ENCODE measurements at places on chromosomes 5 and 9.
A peak's percentile ranks its signal among the peaks of the same experiment; 100 is the strongest.

GRCh38 chr5:150073086-150073625, 13.2 kb downstream of the CSF1R start:
- no peak for DNase-seq

DNA sequence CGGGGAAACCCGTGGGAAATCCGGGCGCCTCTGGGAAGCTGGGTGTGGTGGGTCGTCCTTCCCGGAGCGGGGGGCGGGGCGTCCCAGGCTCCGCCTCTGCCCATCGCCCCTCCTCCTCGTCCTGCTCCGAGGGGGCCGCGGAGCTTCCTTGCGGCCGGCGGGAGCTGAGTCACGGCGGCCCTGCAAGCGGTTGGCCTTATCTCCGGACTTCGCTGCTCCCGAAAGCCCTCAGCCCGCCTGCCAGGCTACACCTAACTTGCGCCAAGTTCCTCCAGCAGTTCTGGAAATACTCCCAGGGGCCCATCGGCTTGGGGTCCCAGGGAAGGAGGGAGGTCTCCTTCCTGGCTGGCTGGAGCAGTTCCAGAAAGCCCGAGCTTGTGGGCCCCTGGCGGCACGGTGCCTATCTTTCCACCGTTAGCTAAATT, 54.1 kb upstream of the CDKN2AIPNL start:
- peak; percentile 33 for DNase-seq

- DNase-seq, result no peak
These were observed 7.4 kb downstream of the PTPRD start for GRCh38 chr9:10605388-10605787.

DNA sequence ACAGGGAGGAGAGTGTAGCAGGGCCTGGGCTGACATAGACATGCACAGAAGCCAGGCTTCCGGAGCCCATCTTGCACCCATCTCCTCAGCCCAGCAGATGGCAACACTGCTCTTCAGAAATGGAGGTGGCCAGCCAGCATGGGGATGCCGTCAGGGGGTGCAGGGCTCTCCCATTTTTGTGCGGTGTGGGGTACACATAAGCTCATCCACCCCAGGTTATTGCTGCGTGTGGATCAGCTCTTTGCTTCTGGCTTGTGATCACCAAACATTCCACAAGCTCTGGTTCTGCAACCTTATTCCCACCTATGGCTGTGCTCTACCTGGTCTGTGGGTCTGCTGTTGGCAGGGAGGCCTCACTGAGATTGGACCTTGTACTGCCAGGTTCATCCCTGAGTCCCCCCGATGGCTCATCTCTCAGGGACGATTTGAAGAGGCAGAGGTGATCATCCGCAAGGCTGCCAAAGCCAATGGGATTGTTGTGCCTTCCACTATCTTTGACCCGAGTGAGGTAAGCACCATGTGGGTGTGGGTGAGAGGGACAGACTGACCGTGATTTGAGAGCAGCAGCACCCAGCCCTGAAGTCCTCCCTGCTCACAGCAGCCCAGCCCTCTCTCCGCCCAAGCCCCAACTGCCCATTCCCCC, 17.3 kb downstream of the SLC22A5 start:
- DNase-seq, result peak; percentile 59

DNA sequence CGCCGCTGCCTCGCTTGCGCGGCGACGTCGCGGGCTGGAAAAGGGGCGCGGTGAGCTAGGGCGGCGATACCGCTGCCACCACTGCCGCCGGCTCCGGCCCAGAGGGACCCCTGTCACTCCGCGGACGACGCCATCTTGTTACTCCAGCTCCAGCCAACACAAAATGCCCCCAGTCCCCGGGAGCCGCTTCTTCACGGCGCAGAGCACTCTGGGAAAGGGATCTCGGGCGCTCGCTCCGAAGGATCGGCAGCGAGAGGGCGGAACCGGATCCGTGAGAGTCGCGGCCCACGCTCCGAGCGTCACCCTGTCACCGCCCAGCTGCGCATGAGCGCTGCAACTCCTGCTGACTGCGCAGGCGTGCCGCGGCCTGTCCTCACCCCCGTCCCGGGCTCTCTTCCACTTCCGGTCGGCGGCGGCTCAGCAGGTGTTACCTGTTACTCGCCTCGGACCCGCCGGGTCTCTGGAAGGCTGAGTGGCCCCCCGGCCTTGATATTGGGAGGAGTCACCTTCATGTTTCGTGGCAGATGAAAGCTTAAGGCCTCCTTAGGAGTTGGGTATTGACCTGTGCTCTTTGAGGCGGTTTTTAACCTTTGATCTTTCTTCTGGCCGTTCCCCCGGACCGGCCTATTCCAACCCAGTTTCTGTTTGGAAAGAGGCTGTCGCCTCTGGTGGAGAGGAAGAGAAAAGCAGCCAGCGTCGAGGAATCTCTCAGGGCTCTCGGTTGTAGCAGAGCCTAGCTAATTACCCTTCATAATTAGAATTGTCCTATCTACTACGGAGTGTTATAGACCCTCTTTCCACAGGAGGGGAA, at the start of gene CSNK1A1:
CSNK1A1 (minus strand) TSS at position 213 of the 811 bp plus-strand sequence. CDS start 475 bp downstream, outside the sequence.
- peak; percentile 98 for DNase-seq

DNA sequence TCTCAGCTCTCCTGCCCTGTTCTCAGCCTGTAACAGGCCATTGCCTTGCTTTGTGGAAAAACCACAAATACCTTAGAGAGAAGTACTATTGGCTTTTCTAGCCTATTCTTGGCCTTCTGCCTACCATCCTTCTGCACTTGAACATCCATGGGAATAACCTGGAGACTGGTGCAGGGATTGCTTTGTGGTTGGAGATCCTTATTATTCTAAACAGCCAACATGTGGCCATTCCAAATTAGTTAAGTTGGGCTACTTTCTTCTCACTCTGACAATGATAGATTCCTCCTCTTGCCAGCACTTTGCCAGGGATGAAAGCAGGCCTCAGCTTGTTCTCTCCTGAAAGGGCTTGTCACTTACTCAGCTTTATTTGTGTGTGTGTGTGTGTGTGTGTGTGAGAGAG, 240.4 kb downstream of the GLIS3 start:
- DNase-seq, result no peak

DNA sequence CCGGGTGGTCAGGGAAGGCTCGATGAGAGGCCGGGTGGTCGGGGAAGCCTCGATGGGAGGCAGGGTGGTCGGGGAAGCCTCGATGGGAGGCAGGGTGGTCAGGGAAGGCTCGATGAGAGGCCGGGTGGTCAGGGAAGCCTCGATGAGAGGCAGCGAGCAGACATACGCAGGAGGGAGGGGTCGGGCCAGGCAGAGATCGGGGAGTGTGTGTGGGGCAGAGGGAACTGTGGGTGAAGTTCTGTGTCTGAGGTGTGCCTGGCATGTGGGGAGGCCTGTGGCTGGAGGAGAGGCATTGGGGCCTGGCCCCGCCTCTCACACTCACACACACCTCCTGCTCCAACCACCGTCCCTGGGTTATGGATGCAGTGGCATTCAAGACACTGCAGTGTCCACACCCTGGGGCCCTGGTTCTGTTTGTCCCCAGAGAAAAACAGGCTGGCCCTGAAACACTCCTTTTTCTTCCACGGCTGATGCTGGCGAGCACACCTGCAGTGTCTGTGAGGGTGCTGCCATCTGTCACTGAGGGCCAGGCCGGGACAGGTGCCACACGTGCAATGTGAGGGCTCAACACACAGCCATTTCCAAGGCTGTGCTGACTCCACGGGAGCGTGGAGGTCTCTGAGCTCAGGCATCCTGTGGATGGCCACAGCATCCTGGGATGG, 6.5 kb upstream of the PLEKHG4B start:
- DNase-seq, result no peak

DNA sequence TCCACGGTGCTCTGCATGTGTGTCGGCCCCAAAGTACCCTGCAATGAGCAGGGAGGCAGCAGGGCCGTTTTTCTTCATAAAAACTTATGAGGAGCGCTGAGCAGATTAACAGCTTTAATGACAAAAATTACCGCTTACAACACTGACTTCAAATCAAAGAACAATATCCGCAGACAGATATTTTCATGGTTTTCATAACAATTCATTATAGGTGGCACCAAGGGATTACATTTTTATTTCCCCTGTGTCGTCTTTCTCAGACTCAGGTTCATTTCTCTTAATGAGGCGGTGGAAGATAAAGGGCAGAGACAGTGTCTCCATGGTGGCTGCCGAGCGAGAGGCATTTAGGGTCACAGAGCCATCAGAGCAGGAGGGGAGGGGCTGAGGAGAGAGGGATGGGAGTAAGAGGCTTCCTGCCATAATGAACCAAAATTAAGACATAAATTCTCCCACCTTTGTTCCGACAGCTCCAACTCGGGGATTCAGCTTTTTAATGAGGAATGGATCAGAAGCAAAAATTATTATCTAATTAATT, 240.7 kb upstream of the CLINT1 start:
- no peak for DNase-seq

Measured in activated CD4-positive, alpha-beta T cell treated with anti-CD3 and anti-CD28 coated beads for 24 hours (primary cell).